Myocyte (in vitro differentiated cells): ENCODE measurements at places on chromosomes 16 and 17. TPM values are rescaled to one million over a fixed set of nuclear protein-coding genes. Genes with fewer than 3 reads are reported as not detected.
A peak's percentile ranks its signal among the peaks of the same experiment; 100 is the strongest.

- DNase-seq: peak; percentile 70
These were observed 119.1 kb downstream of the FTO start for GRCh38 chr16:53822936-53823529.

GRCh38 chr17:28946239-28946638 lies 5.1 kb downstream of the PHF12 start:
- DNase-seq: no peak

- no peak for DNase-seq
These were observed 2.0 kb upstream of the KRT24 start for GRCh38 chr17:40705584-40705983.

GRCh38 chr17:968812-969730 lies 10.5 kb downstream of the NXN start:
- no peak for DNase-seq

ZFPM1 gene
- 0.70 and 0.94 TPM in 2 replicates for total RNA-seq

KRT32 gene
- total RNA-seq: not detected in 2 replicates
